ENCODE measurements at places on chromosomes 2 and 18.

DNA sequence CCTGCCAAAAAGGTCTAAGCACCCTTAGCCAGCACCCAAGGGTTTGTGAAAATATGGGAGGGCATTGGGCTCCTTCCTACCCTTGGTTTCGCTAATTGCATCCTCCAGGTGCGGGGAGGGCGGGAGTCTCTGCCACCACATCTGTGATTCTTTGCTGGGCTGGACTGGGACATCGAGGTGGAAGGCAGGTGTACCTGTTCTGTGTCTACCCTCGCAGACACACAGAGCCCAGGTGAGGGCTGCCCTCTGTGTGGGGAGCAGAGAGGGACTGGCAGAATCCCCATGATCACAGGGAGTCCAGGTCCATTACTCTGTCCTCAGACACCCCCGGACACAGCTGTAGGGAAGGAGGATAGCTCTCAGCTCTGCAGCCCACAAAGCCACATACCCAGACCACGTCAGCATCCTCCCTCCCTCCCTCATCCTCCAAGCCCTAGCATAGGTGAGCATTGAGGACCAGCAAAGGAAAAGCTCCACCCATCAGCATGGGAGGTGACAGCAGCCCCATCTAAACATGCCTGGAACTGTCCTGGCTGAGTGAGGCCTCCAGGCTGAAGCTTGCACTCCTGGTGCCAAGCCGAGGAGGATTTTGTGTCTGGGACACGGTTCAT is 49.8 kb downstream of the PLB1 start:
- DNase-seq: peak; percentile 27

DNA sequence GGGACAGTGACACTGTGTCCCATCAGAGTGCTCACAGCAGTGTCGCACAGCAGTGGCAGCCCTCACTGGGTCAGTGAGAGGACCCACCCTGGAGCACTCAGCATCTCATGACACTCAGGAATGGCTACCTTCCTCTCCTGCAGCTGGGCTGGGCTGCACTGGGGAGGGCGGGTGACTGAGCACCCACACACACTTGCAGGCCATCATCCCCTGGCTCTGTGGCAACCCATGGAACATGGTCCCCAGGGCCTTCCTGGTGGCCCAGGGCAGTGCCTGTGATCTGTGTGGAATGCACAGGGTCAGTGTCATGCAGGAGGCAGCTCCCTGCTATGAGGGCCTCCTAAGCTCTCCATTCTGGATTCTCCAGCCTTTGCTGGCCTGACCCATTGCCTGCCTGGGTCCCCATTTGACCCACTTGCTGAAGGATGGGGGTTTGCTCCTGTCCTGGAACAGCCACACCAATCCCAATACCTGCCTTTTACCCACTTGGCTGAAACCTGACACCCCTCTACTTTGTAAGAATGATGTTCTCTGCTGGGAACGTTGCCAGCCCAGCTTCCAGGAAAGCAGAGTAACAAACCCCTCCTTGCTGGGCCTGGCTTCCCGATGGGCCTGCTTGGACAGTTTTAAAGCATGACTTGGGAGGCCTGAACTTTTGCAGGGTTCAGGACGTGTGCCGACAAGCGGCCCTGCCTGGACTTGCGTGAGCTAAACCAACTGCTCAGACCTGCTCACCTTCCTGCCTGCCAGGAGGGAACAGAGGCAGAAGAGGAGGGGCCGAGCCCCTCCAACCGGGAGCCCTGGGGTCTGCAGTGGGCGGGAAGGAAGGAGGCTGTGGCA is 13.7 kb downstream of the HS6ST1 start:
- DNase-seq: no peak

GRCh38 chr2:188345020-188345419 is 53.3 kb downstream of the GULP1 start:
- no peak for DNase-seq

DNA sequence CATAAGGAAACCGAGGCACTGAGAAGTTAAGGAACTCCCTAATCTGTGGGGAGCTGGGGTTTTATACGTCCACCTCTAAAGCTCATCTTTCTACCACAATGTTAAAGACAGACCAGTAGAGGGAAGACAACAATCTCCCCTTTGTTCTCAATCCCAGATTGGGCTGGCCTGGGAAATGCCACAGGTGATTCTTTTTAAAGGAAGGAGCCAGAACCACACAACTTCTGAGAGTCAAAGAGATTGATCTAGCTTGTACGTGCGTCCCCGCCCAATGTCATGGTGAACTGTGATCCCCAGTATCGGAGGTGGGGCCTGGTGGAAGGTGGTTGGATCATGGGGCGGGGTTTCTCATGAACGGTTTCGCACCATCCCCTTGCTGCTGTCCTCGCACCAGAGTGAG is 81.8 kb upstream of the LCLAT1 start:
- DNase-seq: no peak

DNA sequence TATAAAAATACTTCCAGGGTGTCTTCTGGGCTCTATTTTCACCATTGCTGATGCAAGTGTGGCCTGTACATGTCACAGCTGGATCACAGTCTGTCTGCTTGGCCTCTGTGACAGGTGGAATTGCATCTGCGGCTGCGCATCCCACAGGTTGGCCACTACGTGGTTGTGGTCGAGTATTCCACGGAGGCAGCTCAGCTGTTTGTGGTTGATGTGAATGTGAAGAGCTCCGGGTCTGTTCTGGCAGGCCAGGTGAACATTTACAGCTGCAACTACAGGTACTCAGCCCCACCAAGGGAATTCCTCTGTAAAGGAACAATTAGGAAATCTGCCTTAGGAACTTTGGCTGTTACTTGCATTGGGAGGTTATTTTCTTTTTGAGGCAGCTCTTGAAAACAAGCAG is 144.5 kb downstream of the LAMA3 start:
- no peak for DNase-seq

DNA sequence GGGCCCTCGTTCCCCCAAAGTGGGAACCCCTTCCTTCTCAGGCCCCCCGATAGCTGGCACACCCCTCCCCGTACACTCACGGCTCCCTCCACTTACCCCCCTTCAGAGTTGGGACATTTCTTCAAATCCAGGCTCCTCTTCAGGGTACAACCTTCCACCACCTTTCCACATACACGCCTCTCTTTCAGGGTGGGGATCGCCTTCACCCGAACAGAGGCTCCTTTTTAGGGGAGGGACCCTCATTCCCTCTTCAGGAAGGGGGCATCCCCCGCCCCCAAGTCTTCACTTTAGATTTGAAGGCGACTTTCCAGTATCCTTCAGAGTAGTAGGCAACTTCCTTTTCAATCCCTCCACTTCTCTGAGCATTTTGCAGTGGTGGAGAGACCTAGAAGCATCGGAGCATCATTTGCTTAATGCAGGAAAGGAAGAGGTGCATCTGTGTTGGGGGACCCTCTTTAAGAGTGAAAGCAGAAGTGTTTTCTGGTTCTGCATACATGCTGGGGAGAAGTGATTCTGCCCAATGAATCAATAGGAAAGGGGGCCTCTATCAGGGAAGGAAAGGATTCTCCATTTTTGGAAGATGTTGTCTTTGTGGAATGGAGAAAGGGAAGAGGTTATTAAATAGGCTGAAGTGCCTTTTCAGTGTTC is 845 bp downstream of the EML4 start:
- peak; percentile 18 for DNase-seq

DNA sequence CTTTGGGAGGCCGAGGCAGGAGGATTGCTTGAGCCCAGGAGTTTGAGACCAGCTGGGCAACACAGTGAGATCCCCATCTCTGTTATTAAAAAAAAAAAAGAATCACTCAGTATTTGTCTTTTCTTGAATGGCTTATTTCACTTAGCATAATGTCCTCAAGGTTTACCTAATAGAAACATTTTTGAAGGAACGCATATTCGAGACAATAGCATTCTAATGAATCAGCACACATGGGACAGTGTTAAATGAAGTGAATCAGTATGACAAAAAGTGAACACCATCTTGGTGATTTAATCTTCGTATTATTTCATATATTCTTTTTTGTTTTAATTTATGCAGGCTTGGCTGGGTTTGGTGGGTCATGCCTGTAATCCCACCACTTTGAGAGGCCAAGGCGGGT is 44.7 kb downstream of the WIPF1 start:
- DNase-seq: no peak

DNA sequence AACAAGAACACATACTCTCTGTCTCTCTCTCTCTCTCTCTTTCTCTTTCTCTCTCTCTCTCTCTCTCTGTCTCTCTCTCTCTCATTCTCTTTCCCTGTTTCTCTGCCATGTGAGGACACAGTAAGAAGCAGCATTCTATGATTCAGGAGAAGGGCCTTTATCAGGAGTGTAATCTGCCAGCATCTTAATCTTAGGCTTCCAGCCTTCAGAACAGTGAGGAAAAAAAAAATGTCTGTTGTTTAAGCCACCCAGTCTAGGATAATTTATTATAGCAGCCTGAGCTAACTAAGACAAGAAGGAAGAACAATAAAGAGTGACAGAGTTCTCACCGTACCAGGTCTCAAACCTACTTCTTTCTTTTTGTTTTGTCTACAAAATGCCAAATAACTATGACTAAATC is 399.4 kb downstream of the SOCS6 start:
- DNase-seq: no peak

GRCh38 chr2:134421556-134422328 is 167.9 kb downstream of the MGAT5 start:
- DNase-seq: no peak

- DNase-seq: no peak
These were observed 524.7 kb upstream of the CNTNAP5 start for GRCh38 chr2:123500346-123500745.

GRCh38 chr2:112849956-112850355 is 13.4 kb upstream of the IL1B start:
- no peak for DNase-seq

GRCh38 chr2:236657801-236658200 is 88.2 kb downstream of the ACKR3 start:
- no peak for DNase-seq

- no peak for DNase-seq
These were observed 315.9 kb upstream of the ZEB2 start for GRCh38 chr2:144835634-144836350.

DNA sequence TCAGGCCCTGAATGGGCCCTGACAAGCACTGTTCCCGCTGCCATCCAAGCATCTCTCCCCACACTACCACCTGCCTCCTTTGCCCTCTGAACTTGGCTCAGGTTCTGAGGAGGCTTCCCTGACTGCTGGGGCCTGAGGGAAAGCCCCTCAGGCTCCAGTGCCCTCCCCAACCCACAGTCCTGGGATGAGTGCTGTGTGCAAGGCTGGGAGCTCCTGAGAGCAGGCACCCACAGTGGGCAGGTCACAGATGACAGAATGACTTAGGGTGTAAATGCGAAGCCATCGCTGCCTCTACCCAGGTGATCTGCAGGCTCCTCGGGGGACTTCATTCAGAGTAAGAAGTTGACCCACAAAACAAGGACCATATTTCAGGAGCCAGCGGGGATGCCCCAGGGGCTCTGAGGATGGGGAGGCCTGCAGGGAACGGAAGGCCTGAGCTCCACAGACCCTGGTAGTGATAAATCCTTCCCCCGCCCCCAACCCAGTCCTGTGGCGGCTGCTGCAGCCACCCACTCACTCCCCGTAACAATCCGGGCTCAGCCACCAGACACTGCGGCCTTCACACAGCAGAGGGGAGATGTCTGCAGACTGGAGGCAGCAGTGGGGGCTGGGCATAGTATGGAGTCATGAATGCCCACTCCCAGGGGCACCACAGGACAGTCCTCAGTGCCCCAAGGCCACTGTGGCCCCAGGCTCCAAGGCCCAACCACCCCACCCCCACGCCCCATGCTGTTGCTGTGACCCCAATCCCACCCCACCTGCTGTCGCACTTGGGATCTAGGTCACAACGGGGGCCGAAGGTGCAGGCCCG is 8.9 kb downstream of the BIN1 start:
- no peak for DNase-seq

DNA sequence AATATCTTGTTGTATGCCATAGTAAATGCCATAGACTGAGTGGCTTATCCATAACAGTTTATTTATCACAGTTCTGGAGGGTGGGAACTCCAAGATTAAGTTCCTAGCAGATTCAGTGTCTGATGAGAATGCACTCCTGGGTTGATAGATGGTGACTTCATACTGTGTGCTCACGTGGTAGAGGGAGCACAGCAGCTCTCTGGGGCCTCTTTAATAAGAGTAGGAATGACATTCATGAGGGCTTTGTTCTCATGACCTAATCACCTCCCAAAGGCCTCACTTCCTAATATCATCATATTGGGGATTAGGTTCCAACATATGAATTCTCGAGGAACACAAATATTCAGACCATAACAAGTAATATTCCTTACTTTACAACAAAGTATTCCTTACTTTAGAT is 98.1 kb upstream of the SH3BP4 start:
- DNase-seq: no peak

DNA sequence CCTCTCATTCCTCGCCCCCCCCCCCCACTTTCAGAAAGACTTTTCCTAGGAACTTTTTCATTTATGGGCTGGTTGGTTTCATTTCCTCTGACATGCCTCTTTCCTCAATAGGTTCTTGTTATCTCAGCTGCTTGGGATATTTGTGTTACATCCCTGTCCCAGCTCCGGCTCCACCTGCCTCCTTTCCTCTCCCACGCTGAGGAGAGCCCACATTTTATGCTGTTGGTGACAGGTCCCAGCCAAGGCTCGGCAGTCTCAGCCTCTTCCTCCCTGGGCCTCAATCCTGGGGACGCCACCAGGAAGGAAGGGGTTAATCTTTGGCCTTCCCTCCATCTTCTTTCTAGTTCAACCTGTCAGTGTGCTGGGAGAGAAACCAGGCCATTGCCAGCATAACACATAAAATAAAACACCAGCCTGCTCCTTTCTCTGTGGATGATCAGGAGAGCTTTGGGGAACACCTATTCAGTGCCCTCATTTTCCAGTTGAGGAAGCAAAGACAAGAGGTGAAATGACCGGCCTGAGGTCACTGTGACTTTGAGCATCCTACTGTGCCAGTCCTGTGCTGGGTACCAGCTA is 216.9 kb upstream of the TNP1 start:
- DNase-seq: no peak
